ENCODE measurements at places on chromosomes 3 and 15.

DNA sequence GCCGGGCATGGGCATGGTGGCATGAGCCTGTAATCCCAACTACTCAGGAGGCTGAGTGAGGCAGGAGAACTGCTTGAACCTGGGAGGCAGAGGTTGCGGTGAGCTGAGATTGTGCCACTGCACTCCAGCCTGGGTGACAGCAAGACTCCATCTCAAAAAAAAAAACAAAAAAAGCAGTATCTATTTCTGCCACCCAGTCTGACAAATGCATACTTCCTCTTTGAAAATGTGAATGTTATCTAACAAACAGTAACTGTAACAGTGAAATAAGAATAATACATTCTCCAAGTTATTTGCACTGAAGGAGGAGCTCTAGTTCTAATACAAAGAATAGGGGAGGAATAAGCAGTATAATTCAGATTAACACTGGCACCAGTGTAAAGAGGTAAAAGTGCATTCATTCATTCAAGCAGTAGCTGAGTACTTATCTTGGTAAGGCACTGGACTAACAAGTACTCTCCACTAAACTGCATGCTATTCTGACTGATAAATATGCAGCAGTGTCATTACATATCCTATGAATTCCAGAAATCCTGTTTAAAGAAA is 12.9 kb downstream of the VPS13C start:
- no peak for DNase-seq

- no peak for DNase-seq
Observed at GRCh38 chr15:33131552-33132232, 62.8 kb downstream of the FMN1 start.

- no peak for DNase-seq
Observed at GRCh38 chr15:74185710-74186348, 12.3 kb downstream of the ISLR start.

GRCh38 chr3:181711325-181712135 is at the start of gene SOX2:
Gene SOX2, plus strand, starts transcription at chr3:181711925. Its CDS starts 436 bp downstream, at chr3:181712361.
- DNase-seq: peak; percentile 81

DNA sequence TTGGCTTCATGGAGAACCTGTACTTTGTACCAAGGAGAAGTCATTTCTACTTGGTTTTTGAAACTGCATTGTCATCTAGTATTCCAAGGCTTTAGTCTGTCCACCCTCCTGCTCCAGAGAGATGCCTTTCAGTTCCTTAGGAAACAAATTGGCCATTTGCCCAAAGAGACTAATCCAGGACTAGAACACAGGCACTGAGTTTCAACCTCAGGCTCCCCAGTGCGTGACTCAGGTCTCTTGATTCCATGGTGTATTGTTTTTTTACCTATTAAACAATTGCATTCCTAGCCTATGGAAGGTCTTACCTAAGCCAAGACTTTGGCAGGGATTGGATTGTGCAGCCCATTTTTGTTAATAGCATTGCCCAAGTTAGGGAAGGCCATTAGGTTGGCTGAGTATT is 214.8 kb upstream of the CTDSPL start:
- DNase-seq: no peak

DNA sequence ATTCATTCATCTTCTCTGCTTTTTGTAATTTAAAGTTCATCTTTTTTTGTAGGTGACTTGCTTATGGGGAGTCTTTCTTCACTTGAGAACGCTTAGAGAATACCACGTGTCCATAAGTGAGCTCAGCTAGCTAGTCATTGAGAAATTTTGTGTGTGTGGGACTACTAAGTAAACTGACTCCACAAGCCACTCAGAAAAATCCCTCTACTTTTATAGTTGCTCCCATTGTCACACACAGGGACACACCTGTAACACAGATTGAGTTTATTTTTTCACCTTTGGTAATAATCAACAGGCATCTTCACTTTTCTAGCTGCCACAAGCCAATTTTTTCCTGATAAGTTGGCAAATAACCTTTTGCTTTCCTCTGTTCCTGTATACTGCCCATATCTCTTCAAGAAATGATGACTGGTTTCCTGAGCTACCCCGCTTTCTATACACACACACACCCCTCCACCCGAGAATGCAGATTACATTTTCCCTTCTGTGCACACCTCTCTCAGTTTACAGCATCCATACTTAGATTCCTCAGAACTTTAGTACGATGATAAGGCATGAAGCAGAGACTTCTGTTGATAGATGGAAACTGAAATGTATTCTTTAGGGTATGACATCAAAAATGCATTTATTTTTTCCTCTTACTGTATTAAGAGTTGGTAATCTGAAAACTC is 4.6 kb downstream of the TSC22D2 start:
- no peak for DNase-seq

- DNase-seq: no peak
Observed at GRCh38 chr3:75171630-75172230, 492.4 kb upstream of the FRG2C start.

DNA sequence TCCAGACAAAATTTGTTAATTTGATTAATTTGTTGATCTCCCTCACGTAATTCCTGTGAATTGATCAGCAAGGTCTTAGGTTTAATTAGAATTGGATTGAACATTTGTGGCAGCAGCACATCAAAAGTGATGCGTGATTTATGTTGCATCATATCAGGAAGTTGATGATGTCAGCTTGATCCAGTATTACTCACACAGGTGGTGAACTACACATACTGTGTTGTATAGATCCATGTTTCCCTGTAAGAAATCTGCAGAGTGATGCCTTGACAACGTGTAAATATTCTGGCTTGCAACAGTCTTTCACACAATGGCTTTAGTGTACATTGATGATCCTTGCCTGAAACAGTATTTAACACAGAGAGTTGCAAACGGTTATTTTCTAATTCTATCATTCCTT is 200.4 kb downstream of the ADAMTSL3 start:
- no peak for DNase-seq

DNA sequence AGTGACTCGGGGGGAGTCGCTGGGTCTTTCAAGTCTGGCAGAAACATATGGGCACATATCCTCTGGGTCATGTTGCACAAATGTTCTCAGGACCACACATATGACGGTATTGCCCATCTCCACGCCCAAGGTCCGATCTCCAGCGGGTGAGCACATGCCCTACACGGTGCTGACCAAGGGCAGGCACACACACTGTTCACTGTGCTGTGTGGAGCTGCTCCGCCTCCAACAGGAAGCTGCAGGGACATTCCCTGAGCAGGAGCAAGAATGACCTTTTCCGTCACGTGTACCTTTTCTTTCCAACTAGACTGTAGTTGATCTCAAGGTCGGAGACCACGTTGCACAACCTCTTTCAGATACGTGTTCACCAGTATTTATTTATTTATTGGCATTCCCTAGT is 41.7 kb upstream of the B3GNT5 start:
- no peak for DNase-seq

DNA sequence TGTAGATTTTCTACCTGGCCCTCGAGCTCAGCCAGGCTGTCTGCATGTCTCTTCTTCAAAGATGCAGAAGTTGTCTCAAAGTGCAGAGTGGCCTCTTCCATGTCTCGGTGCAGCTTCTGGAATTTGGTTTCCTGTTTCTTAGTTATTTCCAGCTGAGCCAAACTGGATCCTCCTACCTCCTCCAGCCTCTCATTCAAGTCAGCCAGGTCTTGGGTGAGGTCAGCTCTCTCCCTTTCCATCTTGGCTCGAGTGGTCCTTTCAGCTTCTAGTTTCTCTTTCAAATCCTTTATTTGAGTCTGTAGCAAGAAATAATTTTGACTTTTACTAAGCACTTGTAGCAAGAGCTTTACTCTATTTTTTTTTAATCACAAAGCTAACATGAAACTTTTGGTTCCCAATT is 81.8 kb downstream of the MYH15 start:
- DNase-seq: no peak

DNA sequence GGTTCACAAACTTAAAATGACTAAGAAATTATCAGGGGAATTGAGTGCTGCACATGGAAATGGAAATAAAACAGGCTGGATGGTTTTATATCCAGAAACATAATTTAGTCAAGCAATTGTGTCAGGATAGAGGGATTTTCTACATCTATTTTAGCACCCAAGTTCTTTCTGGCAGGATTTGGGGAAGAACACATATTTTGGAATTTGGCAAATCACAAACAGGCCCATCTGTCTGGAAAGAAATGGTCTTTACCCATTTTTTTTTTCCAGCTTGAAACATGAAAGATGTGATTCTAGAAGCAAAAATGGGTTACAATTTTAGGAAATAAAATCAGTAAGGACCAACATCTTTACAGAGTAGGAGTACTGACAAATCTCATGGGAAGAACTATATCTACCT is 14.4 kb upstream of the UNC13C start:
- no peak for DNase-seq

DNA sequence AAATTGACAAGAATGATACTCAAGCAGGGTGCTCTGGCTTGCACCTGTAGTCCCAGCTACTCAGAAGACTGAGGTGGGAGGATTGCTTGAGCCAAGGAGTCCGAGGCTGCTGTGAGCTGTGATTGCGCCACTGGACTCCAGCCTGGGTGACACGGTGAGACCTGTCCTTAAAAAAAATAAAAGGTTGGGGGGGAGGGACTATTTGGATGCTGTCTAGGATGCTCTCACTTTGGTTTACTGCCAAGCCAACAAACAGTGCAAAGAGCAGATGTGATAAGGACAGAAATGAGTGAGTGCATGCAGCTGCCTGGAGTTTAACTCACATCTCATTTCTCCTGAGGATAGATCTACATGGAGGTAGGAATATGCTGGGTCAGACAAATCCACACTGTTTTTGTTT is 130.0 kb downstream of the FRMD4B start:
- DNase-seq: no peak

- peak; percentile 27 for DNase-seq
Observed at GRCh38 chr3:183180110-183180783, 17.7 kb upstream of the LAMP3 start.

DNA sequence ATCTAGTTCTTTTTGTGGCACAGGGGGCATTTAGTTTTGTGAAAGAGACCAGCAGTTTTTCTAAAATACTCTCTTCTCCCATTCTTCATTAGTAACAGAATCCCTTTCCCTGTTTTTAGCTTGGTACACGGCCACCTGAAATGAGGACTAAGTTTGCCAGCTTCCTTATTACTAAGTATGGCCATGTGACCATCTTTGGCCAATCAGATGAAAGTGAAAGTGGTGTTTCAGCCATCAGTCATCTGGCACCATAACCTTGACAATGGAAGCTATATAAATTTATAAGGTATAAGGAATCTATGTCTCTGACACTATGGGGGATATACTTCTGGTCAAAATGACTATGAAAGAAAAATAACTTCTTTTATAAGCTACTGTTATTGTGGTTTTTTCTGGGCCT is 570.4 kb downstream of the AGBL1 start:
- DNase-seq: no peak

- DNase-seq: no peak
Observed at GRCh38 chr3:126414406-126414805, 19.7 kb downstream of the CFAP100 start.

DNA sequence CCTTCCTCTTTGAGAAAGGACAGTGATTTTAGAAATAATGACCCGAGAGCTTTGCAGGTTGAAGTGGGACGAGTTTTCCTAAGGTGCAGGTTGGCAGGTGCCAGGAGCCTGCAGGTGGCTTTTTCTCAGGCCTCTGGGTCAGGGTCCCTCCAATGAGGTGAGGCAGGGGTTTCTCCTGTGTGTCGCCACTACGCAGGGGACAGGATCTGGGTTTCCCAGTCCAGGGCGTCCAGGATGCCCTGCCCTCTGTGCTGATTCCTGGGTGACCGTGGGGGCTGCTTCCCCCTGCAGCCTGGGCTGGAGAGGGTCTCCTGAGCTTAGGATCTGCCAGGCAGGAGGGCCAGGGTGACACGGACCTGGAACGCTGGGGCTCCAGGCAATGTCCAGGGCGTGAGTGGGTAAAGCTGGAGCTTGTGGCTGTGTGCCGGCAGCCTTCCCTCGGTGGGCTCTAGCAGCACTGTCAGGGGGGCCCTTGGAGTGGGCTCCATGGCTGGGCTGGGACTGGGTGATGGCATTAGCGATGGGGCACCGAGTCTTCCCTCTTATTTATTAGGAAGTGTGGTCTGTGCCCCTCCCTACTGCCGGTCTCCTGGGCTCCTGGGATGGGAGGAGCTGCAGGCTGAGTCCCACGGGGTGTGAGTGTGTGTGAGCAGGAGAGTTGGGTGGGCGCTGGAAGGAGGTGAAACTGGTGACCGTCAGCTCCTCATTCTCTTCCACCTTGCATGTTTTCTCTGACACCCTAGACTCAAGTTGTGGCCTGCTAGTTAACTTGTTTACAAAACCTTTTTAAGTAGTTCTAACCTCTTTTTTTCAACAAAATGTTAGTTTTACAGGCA is 1.8 kb downstream of the APBA2 start:
- DNase-seq: no peak

DNA sequence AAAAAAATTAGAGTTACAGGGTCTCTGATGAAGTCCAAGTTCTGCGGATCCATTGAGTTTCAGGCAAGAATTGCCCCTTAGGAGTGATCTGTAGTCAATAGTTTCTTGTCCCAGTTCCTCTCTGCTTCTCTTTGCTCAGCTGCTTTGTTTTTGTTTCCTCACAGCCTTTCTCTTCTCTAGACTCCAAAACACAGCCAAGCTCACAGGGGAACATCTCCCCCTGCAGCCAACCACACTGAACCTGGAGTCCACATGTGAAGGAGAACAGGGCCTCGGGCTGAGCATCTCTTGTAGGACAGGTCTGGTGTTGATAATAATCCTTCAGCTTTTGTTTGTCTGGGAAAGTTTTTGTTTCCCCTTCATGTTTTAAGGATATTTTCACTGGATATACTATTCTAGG is 202.6 kb upstream of the ATP10A start:
- no peak for DNase-seq

DNA sequence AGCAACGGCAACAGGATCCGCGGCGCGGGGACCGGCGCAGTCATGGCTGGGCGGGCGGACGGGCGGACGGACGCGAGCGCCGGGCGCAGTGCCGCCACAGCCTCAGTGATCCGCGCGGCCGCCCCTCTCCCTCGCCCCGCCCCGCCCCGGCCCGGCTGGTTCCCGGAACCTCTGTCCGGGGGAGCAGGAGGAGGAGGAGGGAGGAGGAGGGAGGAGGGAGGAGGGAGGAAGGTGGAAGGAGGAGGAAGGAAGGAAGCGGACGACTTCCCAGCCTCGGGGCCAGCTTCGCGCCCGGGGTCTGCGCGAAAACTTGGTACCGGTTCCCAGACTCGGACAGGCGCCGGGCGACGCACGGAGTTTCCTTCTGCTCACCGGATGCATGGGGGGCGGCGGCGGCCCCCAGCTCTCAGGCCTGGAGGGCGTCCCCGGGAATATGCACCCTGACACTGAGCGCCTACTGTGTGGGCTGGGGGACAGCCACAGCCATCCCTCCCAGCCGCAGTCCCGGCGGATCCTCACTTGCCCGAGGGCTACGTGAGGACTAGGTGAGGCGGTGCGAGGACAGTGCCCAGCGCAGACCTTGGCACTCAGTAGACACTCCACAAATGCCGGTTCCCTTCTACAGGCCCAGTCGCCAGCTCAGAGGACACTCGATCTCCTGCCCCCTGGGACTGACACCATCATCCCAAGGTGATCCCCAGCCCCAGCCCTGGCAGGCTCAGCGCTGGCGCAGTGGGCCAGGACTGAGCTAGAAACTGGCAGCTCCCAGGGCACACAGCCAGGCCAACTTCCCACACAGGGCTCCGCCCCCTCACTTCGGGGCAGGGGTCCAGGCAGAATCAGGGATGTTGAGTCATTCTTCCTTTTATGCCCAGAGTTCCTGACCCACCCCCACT is at the start of gene SHISA5:
TSS of gene SHISA5 (minus strand) at position 124 of the 896 bp plus-strand sequence. CDS start at position 44, 80 bp downstream.
- peak; percentile 72 for DNase-seq

GRCh38 chr3:48058091-48058490 is 41.9 kb upstream of the MAP4 start:
- no peak for DNase-seq

GRCh38 chr3:134085034-134085775 is 55.5 kb upstream of the SLCO2A1 start:
- no peak for DNase-seq

All from glutamatergic neuron (in vitro differentiated cells).